ENCODE measurements at places on chromosomes 1 and 21.

DNA sequence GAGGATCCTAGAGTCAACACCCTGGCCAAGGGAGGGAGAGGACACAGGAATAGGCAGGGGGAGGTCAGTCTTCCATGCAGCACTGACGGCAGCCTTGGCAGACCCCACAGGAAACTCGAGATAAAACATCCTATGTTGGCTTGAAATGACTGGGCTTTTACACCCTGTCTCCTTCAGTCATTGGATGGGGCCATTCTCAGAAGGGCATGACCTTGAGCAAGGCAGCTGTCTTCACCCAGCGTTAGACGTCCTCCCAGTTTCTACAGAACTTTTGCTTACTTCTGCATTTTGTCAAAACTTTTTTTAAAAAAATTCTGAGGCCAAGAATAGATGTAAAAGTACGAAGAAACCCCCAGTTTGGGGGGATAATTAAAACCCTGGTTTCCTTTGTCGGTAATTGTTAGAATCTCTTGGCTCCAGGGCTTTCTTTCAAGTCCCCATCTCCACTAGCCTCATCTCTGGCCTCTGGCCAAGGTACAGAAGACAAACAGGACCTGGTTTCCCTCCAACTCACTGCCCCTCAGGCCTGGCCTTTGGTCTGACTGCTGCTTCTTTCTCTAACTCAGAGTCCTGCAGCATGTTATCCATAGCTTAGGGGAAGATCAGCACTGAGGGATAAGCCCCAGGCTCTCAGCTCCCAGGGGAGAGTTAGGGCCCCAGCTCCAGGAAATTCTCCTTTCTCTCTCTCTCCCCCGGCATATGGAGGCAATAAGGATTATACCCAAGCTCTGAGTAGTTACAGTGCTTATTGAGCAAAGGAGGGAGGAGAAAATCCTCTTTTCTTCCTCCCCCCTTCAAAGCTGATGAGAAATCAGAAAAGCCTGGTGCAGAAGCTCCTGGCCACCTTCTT lies 51.6 kb upstream of the KCND3 start:
- DNase-seq: no peak

DNA sequence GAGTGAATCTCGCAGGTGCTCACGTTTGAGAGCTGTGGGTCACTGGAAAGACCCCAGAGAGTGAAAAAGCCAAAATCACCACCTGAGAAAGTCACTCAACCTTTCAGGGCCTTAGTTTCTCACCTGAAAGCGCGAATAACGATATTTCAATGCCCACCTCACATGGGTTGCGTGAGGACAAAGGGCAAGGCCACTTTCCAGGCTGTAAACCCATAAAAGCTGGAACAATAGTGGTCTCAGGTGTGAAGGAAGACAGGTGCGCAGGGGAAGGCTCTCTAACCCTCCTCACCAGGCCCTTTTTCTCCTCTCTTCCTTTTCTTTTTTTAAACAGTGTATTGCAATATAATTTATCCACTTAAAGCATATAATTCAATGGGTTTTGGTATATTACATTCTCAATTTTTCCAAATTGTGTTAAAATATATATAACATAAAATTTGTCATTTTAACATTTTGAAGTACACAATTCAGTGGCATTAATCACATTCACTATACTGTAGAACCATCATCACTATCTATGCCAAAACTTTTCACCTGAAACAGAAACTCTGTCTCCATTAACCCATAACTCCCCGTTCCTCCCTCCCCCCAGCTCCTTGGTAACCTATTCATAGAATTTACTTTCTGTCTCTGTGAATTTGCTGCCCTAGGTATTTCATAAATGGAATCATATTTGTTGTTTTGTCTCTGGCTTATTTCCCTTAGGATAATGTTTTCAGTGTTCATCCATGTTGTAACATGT lies 118.4 kb upstream of the TNR start:
- no peak for DNase-seq

DNA sequence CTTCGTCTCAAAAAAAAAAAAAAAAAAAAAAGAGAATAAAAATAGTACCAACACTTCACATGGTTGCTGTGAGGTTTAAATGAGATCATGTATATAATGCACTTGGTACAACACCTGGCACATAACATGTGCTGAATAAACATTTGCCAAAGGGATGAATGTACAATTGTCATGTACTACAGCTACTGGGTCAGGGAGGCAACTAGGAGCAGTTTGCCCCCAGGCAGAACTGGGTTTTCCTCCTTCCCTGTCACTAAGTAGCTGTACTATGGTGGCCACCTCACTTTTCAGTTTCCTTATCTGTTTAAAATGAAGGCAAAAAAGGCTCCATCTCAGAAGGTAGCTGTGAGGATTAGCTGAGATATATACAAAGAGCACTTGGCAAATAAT lies 11.5 kb downstream of the AK2 start:
- no peak for DNase-seq

DNA sequence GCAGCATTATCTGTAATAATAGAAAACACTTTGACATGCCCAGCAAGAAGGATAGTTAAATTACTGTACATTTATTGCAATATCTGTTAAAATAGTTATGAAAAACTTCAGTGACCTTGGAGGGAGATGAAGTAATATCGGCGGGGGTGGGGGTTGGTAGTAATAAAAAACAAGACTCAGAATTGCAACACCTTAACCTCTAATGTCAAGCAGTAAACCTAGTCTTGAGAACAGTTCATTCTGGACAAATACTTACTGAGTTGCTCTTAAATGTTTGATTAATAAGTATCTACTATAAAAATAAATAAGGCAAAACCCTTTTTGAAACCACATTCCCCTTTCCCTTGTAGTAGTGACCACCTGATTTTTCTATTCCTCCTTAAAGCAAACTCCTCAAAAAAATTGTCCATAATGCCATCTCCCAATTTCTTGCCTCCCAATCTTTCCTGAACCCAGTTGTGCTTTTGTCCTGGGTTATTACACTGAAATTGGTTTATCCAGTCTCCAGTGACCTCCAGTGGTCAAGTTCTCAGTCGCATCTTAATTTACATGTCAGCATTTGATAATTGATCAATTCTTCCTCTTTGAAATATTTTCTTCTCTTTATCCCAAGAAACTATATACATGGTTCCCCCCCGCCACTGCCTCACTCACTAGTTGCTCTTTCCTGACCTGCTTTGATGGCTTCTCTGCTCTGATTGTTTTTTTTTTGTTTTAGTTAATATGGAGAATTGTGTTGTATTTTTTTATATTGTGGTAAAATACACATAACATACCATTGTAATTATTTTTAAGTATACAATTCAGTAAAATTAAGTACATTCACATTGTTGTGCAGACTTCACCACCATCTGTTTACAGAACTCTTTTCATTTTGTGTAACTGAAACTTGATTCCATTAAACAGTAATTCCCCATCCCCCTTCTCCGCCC lies 36.8 kb downstream of the RAP1A start:
- no peak for DNase-seq

- no peak for DNase-seq
These were observed 4.0 kb upstream of the GBP2 start for GRCh38 chr1:89129911-89130310.

DNA sequence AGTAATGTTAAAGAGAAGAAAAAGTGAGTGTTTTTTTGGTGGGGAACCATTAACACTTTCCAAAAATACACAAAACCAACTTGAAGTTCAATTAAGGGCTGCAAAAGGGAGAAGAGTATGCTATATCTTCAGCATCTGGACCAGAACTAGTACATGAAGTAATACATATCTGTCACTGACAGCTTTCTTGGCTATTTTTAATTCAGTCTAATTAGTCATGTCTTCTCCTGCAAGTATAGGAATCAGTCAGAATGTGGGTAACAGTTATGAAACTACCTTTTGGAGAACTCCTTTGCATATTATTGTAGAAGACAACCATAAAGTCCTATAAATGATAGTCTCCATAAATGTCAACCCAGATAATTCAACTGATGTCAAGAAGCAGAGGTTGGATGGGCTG lies 901.2 kb downstream of the TTLL7 start:
- DNase-seq: no peak

- DNase-seq: no peak
These were observed 9.5 kb upstream of the SLC19A2 start for GRCh38 chr1:169495046-169495775.

DNA sequence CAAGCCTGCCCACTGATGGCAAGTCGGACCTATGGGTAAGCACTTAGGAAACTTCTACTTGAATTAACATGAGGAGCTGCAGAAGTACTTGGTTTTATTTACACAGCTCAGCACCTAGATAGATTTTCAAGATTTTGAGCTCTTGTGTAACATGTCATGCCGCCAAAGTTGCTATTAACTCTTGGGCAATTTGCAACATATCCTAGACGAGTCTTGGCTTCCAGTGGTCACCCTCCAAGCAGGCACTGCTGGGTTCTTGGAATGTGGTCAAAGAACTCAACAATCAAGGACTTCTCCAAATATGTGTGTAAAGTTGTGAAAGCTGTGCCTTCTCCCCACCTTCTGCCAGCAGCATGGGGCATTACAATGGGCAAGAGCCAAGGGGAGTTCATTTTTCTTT lies 17.8 kb upstream of the GUCA2B start:
- no peak for DNase-seq

- no peak for DNase-seq
These were observed 147.0 kb upstream of the RUNX1 start for GRCh38 chr21:35196128-35196527.

- DNase-seq: no peak
These were observed 62.8 kb downstream of the DDX20 start for GRCh38 chr1:111818546-111818945.

GRCh38 chr1:53603431-53603830 lies 135.5 kb downstream of the GLIS1 start:
- DNase-seq: no peak

DNA sequence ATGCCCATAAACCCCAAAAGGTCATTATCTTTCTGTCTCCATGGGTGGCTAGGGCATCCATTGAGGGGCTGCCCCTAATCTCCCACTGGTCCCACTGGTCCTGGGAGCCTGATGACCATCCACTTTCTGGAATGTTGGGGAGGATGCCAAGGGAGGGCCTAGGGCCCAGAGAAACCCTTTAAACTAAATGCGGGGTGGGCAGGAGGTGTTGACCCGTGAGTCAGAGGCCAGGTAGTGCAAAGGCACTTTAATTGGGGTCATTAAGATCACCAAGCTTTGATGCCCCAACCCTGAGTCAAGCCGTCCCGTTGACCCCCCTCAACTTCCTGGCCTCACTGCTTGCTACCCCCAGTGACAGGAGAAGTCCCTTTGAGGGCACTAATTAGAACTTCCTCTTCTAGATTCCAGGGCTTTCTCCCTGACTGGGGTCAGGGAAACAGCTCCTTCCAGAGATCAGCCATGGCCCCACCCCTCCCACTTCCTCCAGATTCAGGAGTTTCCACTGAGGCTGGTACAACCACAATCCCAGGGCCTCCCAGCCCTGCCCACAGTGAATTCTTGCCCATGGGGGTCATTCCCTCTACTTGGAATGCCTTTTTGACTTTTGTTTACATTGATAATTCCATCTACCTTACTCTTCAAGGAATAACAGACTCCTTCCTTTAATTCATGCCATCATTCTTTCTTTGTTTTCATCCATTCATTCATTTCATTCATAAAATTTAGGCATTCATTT lies 15.5 kb upstream of the SERINC2 start:
- DNase-seq: no peak

DNA sequence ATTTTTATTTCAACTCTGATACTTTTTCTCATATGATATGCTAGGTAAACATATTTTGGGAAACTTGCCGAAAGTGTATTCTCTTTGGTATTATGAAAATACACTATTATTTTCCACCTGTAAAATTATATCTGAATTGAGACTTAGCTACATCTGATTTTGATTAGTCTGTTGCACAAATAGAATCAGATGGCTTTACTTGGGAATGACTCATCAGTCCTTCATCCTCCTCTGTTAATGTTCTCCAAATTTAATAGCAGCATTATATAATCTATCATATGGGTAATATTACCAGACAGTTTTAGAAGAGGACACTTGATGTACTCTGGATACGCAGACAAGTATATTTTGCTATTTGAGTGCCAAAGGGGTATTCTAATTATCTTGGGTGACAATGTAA lies 245.3 kb downstream of the CTH start:
- no peak for DNase-seq

- no peak for DNase-seq
These were observed 21.8 kb downstream of the PTPRC start for GRCh38 chr1:198660341-198661261.

DNA sequence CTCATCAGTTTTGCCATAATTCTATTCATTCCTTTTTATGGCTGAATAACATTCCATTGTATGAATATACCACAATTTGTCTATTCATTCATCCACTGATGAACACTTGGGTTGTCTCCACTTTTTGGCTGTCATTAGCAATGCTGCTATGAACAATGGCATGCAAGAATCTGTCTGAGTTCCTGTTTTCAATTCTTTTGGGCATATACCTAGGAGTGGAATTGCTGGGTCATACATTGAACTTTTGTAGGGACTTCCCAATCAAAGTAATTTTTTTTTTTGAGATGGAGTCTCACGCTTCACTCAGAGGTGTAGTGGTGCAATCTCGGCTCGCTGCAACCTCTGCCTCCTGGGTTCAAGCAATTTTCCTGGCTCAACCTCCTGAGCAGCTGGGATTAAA lies 34.9 kb downstream of the AADACL4 start:
- DNase-seq: no peak

GRCh38 chr1:248850124-248850523 lies 8.8 kb downstream of the ZNF692 start:
- no peak for DNase-seq

GRCh38 chr1:200296091-200296661 lies 113.7 kb downstream of the ZNF281 start:
- no peak for DNase-seq

DNA sequence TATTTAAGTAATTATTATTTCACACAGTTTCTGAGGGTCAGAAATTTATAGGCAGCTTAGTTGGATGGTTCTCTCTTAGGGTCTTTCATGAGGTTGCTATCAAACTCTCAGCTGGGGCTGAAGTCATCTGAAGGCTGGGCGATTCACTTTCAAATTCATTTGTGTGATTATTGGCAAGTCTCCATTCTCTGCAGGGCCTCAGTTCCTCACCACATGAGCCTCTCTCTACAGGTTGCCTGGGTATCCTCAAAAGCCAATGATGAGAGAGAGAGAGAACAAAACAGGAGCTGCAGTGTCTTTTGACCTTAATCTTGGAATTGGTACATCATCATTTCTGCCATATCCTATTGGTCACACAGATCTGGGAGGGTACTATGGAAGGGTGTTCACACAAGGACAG lies 29.6 kb upstream of the COG2 start:
- no peak for DNase-seq

DNA sequence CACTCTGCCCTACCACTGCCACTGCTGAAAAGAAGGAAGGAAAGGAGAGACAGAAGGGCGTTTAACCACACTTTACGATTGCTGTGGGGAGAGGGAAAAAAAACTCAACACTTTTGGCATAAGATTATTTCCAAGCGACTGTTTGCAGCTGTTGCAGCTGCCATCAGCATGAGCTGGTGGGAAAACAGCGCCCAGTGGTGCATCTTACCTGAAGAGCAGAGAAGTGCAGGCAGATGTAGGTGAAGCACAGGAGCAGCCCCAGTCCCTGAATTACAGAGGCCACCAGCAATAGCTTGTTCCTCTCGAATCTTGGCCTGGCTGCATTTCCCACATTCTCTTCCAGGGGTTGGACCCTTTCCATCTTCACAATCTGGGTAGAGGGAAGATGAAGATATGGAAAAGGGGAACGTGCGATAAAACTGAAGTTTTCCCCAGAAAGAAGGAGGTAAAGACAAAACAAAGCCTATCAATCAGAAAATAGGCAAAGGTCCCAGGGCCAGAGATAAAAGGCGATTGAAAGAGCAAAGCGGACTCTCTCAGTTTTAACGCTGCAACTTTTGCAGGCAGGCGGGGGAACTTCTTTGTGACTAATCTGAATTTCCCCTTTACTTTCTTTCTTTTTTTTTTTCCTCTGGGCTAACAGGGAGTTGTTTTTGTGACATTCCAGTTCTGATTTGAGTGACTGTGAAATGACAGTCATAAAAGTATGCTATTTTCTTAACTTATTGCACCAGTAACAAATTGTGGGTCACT lies at the start of gene TNFSF4:
TSS of gene TNFSF4 (minus strand) at position 516 of the 753 bp plus-strand sequence. CDS start at position 361, 155 bp downstream.
- no peak for DNase-seq

All from stimulated activated CD4-positive, alpha-beta T cell treated with anti-CD3 and anti-CD28 coated beads, TNF-alpha, amount 100 ng/mL, for 24 hours (primary cell).